ENCODE measurements at places on chromosomes 16 and 17.

GRCh38 chr17:62692159-62692651 lies 64.7 kb downstream of the MRC2 start:
- DNase-seq, result no peak
- H3K27me3 ChIP-seq, result peaks cover 21% of the 10 kb centered on the region
- no peak overlapping the region for H3K27ac ChIP-seq
- no peaks in the 10 kb centered on the region for H3K4me1 ChIP-seq

DNA sequence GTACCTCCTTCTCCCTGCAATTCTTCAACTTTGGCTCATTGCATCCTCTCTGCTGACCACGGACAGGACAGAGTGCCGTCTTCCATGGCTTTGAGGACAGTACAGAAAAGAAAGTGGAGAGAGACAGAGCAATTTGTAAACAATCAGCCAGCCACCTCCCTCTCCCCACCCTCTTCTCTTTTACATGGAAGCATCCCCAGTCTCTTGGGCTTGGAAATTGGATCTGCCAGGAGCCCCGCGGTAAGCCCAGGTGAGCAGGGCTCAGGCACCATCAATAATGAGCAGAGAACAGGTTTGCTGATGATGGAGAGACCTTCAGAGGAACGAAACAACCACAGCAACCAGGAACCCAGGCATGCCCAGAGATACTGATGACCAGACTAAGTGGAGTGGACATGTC lies 194.9 kb upstream of the TNRC6C start:
- peaks cover 35% of the 10 kb centered on the region for H3K27me3 ChIP-seq
- no peaks in the 10 kb centered on the region for H3K36me3 ChIP-seq
- DNase-seq, result no peak
- no peak overlapping the region for H3K4me3 ChIP-seq

- H3K27me3 ChIP-seq, result no peaks in the 10 kb centered on the region
- H3K27ac ChIP-seq, result peak overlapping the region; percentile 86
- DNase-seq, result no peak
- H3K36me3 ChIP-seq, result peaks cover 30% of the 10 kb centered on the region
- peaks cover 43% of the 10 kb centered on the region for H3K4me1 ChIP-seq
- no peak overlapping the region for H3K4me3 ChIP-seq
Observed at GRCh38 chr16:15658149-15658548, 8.1 kb downstream of the NDE1 start.

DNA sequence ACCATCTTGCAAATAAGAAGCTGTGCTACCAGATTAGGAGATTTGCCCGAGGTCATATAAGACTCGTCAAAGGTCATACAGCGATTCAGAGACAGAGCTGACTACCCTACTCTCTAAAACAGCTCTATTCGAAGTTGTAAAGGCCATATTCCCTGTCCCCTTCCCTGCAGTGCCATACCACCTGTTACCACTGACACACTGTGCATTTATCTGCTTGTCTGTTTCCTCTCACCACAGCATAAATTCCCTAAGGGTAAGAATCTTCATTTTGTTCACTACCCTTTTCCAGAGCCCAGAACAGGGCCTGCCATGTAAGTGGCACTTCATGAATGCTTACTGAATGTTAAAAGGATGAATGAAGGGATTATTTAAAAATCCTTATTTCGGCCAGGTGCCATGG lies 3.4 kb upstream of the KSR1 start:
- no peak for DNase-seq
- H3K36me3 ChIP-seq, result no peaks in the 10 kb centered on the region
- no peak overlapping the region for H3K4me3 ChIP-seq
- no peak overlapping the region for H3K27ac ChIP-seq
- H3K4me1 ChIP-seq, result peaks cover 8% of the 10 kb centered on the region

- H3K27me3 ChIP-seq, result peaks cover 10% of the 10 kb centered on the region
- peak within 1 kb of the TSS; percentile 84 for H3K27ac ChIP-seq
- H3K36me3 ChIP-seq, result peaks cover 11% of the 10 kb centered on the region
- DNase-seq, result peak; percentile 52
- H3K4me1 ChIP-seq, result peaks cover 77% of the 10 kb centered on the region
Observed at GRCh38 chr17:39667945-39668924, at the start of gene PNMT. Gene PNMT (plus strand): TSS chr17:39668453. CDS start chr17:39668476, 23 bp downstream.
